ENCODE measurements at places on chromosomes 4 and X.

DNA sequence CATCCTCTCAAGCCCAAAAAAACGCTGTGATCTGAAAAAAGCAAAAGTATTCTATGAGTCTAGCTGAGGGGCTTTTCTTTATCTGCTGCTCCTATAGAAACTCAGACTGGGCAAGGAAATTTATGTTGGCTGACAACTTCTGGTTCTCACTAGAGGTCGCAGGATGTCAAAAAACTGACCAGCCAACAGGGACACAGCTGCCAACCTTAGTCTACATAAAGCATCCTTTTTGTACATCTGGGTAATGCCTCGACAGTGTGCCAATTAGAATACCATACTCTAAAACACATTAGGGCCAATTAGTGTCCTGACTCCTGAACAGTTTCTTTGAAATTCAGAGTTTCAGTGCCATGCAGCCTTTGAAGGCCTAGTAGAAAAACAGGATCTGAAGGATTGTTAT lies 8.8 kb upstream of the TLL1 start:
- no peak for DNase-seq

DNA sequence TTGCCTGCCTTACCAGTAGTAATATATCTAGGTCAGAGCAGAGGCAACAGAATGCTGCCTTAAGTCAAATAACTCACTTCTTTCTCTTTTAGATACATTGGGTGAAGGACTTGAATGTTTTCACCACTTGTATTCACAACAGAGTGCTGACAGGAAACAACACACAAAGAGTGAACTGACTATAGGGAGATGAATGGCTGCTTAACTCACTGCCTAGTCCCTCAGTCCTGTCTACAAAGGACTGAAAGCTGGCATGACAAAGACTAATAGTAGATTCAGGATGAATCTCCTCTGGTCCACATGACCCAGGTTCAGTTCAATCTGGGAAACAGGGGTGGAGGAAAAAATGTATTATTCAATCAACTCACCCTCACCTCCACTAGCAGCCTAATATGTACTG lies 134.2 kb downstream of the GALNTL6 start:
- DNase-seq, result no peak

DNA sequence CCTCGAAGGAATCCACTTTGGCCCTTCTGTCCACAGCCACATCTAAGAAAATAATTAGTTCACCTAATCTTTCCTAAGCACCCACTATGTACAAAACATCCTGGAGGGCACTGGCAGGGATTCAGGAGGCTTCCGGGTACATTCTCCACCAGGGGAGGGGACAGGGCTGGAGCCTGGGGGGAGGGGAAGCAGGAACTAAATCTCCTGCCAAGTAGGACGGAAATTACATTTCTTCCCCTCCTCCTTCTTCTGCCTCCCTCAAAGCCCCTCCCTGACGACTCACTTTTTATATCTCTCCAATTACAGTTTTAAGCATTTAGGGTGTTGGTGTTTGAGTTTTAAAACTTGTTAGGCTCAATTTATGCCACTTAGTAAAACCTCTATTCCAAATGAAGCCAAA lies 203.1 kb downstream of the BCOR start:
- no peak for DNase-seq

- peak; percentile 47 for DNase-seq
Observed at GRCh38 chr4:87679449-87680169, 29.5 kb downstream of the DMP1 start.

DNA sequence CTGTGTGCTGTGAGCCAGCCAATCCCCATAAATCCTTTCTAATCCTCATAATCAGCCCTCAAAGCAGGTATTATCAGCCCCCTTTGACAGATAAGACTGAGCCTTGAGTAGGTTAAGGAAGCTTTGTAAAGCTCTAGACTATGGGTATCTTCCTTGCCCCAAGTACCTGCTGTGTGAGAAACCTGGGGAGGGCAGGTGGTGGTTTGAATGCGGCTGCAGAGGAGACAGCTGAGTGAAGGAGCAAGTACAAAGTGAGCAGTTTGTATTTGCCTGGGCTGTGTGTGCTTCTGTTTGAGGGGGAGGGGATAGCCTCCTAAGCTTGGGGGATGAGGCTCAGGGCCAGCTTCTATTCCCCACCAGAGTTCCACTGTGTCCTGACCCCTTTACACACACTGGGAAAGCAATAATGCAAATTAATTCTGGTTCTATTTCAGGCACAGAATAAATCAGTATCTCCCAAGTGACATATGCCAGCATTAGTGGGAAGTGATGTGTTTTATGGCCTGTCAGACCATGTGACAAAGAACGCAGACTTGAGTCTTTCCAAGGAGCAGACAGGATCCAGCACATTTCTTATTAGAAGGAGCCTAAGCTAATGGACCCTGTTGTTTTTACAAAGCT lies 63.5 kb downstream of the EVC start:
- DNase-seq, result no peak

DNA sequence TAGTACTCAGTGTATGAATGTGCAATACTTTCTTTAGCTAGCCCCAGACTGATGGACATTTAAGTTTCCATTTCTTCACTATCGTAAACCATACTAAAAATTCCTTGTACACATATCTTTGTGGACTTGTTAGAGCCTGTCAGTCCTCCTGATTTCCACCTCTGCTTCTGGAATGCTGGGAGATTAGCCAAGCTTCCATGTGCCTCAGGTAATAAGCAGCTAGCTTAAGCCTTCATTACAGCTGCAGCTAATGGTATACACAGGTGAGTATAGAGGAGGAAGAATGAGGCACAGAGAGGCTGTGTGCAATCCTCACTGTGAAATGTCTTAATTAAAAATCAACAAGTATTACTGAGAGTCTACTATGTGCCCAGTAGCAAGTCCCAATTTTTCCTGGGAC lies 9.8 kb downstream of the SMIM9 start:
- no peak for DNase-seq

DNA sequence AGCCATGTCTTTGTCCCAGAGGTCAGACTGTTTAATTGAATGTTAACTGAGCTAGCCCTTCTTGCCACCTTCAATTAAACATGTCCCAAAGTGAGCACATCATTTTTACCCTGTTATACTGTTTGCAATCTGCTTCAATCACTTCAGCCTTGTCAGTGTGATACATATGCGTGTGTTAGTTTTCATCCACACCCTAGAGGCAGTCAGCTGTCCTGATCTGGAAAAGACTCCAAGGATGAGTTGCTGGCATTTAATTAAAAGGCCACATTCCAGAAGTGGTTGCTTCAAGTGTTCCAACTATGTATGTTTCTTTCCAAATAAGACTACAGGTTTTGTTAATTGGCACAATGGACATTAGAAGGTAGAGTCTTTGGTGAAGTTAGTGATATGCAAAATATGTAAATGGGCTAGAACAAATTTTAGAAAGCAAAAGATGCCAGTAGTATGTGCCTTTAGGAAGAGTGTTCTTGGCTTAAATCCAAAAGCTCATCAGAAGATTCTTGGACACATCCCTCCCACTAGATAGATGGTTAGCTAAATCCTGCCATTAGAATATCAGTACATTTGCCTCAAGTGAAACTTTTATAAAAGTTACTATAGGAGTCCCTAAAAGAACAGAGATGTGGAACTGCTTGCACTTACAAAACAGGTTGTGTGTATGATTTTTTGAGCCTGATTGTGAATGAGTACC lies 79.5 kb upstream of the SLIT2 start:
- DNase-seq, result no peak

DNA sequence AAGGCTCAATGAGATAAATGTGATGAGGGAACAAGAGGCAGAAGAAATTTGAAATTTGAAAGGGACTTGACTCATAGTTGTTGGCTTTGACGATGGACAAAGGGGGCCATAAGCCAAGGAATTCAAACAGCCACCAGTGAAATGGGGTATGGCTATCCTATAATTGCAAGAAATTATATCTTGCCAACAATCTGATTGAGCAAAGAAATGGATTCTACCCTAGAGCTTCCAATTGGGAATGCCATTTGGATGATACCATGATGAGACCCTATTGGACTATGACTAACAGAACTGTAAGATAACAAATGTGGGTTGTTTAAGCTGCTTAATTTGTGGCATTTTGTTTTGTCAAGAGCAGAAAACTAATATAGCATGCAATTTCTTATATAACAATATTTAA lies 270.1 kb upstream of the ARSJ start:
- DNase-seq, result no peak

DNA sequence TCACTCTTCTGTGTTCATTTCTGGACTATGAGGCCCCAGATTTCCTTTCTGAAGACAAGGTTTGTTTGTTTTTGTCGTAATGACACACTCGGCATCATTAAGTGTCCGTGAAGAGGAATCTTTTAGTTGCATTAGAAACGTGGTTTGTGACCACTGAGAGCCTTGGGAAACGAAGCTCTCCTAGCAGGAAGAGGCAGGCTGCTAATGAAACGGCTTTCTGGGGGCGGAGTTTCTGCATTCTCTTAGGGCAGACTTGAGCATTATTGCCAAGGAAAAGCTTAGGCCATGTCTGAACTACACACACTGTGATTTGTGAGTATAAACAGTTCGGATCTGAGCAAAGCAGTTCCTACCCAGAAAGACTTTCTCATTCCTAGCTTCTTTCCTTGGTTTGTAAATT lies 64.0 kb downstream of the SOX3 start:
- DNase-seq, result no peak

DNA sequence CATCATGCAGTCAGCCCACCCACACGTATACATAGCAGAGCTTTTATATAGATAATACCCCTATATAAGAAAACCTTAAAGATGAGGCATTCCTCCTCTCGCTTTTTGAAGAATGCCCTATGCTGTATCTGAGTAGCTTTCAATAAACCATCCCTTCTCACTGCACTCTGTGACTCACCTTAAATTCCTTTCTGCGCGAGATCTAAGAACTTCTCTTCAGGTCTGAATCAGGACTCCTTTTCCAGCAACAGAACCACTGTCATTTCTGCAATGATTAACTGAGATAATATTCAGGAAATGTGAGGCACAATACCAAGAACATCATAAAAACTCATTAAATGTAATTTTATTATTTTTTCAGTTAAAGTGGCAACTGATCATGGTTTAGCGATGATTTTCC lies 76.4 kb upstream of the DCLK2 start:
- DNase-seq, result no peak

- no peak for DNase-seq
Observed at GRCh38 chr4:472881-473569, 25.9 kb downstream of the ZNF721 start.
